Upper lobe of right lung (tissue), 1 donor: ENCODE measurements at places on chromosomes 2 and 18. TPM values are rescaled to one million over a fixed set of nuclear protein-coding genes. Genes with fewer than 3 reads are reported as not detected.

Gene EDAR
- 0.20 TPM for total RNA-seq

Gene PPP1R1C
- total RNA-seq: 5.8 TPM

Gene SERPINB12
- not detected for total RNA-seq

DNA sequence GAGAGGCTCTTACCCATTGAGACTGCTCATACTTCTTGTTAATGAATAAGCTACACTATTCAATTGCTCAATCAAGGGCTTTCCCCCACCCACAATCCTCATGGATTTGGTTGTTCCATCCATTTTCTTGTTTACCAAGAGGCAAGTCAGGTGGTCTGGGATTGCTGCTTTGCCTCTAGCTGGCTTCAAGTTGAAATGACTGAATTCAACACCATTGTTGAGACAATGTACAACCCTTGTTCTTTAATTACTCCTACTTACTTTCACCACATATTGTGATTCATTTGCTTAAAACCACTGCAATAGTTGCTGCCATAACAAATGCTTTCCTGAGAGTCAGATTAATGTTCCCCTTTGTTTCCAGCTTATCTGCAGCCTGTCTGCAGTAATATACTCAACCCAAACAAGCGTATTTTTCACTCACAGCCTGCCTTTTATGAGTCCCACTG lies 532.2 kb downstream of the RIT2 start:
- DNase-seq: no peak
- H3K36me3 ChIP-seq: no peaks in the 10 kb centered on the region
- no peak overlapping the region for H3K4me3 ChIP-seq
- H3K4me1 ChIP-seq: no peaks in the 10 kb centered on the region
- no peak overlapping the region for H3K27ac ChIP-seq

- H3K36me3 ChIP-seq: peaks cover 20% of the 10 kb centered on the region
- no peaks in the 10 kb centered on the region for H3K27me3 ChIP-seq
- peak overlapping the region; percentile 77 for H3K4me3 ChIP-seq
- peak overlapping the region; percentile 82 for H3K27ac ChIP-seq
- DNase-seq: no peak
Observed at GRCh38 chr2:75646090-75646582, 447 bp upstream of the MRPL19 start.

DNA sequence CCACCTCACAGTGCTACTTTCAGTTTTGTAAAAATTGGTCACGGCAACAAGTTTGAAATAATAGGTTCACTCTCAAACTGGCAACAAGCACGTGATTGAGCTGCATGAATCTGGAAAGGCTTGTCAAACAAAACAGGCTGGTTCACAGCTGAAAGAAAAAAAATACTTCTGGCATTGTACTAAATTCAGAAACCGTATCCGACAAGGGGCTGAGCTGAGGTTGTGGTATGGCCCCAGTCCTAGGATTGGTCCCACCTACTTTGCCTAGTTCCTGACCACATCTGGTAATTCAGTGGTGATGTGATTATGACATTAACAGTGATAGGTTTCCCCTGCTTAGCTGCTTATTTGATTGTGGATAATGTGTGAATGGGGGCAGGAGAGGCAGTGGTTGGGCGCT lies 326.5 kb upstream of the THUMPD2 start:
- no peaks in the 10 kb centered on the region for H3K36me3 ChIP-seq
- H3K4me1 ChIP-seq: no peaks in the 10 kb centered on the region
- DNase-seq: no peak
- no peak overlapping the region for H3K27ac ChIP-seq
- no peaks in the 10 kb centered on the region for H3K27me3 ChIP-seq

GRCh38 chr2:205273148-205273547 lies 409.2 kb upstream of the NRP2 start:
- DNase-seq: no peak
- H3K36me3 ChIP-seq: no peaks in the 10 kb centered on the region
- no peaks in the 10 kb centered on the region for H3K4me1 ChIP-seq
- no peak overlapping the region for H3K27ac ChIP-seq
- no peak overlapping the region for H3K4me3 ChIP-seq
- H3K27me3 ChIP-seq: no peaks in the 10 kb centered on the region

- H3K4me3 ChIP-seq: no peak overlapping the region
- H3K27me3 ChIP-seq: no peaks in the 10 kb centered on the region
- H3K27ac ChIP-seq: peak overlapping the region; percentile 47
- peaks cover 19% of the 10 kb centered on the region for H3K4me1 ChIP-seq
- no peak for DNase-seq
Observed at GRCh38 chr2:190415794-190416775, 7.9 kb downstream of the MFSD6 start.

DNA sequence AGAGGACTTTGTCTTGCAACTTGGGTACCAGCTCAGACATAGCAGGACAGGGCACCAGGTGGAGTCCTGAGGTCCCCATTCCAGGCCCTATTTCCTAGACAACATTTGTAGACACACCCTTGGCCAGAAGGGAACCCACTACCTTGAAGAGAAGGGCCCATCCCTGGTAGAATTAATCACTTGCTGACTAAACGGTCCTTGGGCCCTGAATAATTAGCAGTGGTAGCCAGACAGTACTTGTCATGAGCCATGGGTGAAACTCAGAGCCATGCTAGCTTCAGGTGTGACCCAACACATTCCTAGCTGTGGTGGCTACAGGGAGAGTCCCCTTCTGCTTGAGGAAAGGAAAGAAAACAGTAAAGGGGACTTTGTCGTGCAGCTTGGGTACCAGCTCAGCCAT lies 28.5 kb upstream of the ACTR2 start:
- no peaks in the 10 kb centered on the region for H3K36me3 ChIP-seq
- DNase-seq: no peak
- no peaks in the 10 kb centered on the region for H3K27me3 ChIP-seq

DNA sequence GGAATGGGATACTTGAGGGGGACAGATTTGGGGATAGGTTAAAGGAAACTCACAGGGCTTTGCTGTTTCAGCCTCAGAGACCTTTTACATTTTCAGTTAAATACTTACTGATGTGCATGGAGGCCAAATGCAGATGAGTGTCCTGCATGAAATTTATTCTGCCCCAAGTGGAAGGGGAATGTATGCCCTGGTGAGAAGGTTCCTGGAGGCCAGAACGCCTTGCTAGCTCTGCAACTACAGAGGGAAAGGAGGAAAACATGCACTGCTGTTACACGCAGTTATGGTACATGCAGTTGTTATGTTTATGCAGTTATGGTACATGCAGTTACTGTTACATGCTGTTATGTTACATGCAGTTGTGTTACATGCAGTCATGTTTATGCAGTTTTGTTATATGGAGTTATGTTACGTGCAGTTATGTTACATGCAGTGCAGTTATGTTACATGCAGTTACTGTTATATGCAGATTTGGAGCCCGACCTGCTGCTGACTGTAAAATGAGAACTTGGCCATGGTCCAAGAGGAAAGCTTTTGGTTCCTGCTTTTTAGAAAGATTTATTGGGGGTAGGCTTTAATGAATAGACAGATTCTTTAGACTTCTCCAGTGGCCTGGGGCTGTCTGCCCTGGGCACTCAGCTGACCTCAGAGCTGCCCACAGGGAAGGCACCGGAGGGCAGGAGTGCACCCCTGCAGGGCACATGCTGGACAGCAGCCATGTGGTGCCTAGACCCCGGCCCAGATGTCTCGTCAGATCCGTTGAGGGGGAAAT lies 84.1 kb downstream of the LDLRAD4 start:
- no peaks in the 10 kb centered on the region for H3K27me3 ChIP-seq
- no peak overlapping the region for H3K27ac ChIP-seq
- H3K4me1 ChIP-seq: no peaks in the 10 kb centered on the region
- no peaks in the 10 kb centered on the region for H3K36me3 ChIP-seq
- no peak for DNase-seq
- no peak overlapping the region for H3K4me3 ChIP-seq

GRCh38 chr2:8803658-8804379 lies 33.6 kb downstream of the KIDINS220 start:
- H3K36me3 ChIP-seq: peaks cover 83% of the 10 kb centered on the region
- no peak overlapping the region for H3K4me3 ChIP-seq
- H3K27ac ChIP-seq: no peak overlapping the region
- DNase-seq: no peak

- peak; percentile 80 for DNase-seq
- no peaks in the 10 kb centered on the region for H3K36me3 ChIP-seq
- H3K27ac ChIP-seq: peak overlapping the region; percentile 39
- no peak overlapping the region for H3K4me3 ChIP-seq
- H3K27me3 ChIP-seq: no peaks in the 10 kb centered on the region
- peaks cover 18% of the 10 kb centered on the region for H3K4me1 ChIP-seq
Observed at GRCh38 chr18:76420898-76421684, 74.0 kb downstream of the ZNF516 start.

DNA sequence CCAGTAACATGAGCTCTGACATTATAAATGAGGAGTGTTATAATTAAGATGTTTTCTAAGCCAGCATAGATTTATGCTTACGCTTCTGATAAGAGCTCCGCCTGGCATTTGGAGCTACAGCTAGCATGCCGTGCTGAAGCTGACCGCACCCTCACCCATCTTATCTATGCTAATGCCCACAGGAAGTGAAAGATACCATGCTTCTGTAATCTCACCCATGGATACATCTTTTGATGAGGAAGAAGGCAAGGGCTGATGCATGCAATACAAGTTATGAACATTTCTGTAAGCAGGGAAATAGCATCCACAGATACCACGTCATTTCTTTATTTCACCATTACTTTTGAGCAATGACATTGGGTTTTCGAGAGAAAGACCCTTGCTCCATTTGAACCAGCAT lies 82.3 kb downstream of the ARL4C start:
- H3K4me3 ChIP-seq: no peak overlapping the region
- H3K27ac ChIP-seq: no peak overlapping the region
- H3K27me3 ChIP-seq: no peaks in the 10 kb centered on the region
- no peaks in the 10 kb centered on the region for H3K4me1 ChIP-seq
- DNase-seq: no peak

DNA sequence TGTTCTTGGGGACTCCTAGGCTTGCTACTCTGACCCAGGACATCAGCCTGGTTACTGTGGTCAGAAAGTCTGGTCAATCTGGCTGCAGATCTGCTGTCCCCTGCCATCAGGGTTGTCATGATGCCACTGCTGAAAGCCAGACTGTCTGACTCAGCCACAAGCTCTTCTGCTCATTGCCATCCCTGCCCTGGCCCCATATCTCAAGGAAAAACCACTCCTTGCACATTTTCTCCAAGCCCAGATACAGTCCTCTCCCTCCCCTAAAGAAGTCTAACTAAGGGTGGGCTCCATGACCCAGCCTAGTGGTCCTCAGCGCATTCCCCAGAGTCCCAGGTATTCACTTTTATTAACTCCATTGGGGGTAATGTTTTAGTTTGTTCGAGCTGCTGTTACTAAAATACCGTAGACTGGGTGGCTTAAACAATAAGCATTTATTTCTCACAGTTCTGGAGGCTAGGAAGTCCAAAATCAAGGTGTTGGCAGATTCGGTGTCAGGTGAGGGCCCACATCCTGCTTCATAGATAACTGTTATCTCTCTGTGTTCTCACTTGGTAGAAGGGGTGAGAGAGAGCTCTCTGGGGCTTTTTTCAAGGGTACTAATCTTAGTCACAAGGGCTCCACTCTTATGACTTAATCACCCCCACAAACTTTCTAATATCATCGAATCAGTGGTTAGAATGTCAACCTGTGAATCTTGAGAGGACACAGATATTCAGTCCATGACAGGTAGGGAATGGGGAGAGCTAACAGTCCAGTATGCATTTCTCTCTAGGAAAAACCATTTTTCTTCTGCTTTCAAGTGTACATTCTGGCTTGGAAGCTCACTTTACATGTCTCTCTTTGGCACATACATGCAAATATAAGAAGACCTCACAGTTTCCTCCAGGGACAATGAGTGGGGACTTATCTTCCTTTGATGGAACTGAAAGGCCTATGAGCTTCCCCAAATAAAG lies 94.8 kb upstream of the CXCR4 start:
- H3K27ac ChIP-seq: no peak overlapping the region
- no peak for DNase-seq
- peaks cover 23% of the 10 kb centered on the region for H3K4me1 ChIP-seq
- no peaks in the 10 kb centered on the region for H3K27me3 ChIP-seq
- H3K4me3 ChIP-seq: no peak overlapping the region

- H3K27ac ChIP-seq: no peak overlapping the region
- H3K4me1 ChIP-seq: peaks cover 9% of the 10 kb centered on the region
- DNase-seq: no peak
- H3K27me3 ChIP-seq: no peaks in the 10 kb centered on the region
Observed at GRCh38 chr2:24313744-24314632, 46.3 kb downstream of the ITSN2 start.

DNA sequence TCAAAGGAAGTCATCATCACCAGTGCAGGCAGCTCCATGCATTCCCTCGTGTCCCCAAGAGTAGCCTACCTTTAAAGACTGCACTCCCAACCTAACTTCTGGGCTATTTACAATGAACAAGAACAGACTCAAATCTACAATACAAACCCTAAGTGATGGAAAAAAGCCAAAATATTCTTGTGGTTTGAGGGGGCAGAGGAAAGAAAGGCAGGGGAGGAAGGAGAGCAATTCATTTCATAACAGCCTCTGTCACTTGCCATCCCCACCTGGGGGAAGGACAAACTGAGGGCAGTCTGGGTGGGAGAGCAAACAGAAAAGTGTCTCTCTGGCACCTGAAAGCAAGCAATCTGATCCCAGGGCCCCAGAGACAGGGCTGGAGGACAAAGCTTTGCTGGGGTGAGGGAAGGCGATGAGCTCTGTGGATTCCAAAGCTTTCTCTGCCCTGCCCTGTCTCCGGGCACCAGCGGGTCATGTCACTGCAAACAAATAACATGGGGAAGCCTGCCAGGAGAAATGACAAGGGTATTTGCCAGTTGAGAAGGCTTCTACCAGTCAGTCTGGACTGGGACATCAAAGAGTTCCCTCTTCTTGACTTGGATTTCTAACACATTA lies 528.0 kb upstream of the TNP1 start:
- no peaks in the 10 kb centered on the region for H3K36me3 ChIP-seq
- H3K27ac ChIP-seq: no peak overlapping the region
- DNase-seq: no peak
- no peaks in the 10 kb centered on the region for H3K4me1 ChIP-seq
- H3K4me3 ChIP-seq: no peak overlapping the region
- no peaks in the 10 kb centered on the region for H3K27me3 ChIP-seq

GRCh38 chr2:159617646-159618045 lies 1.3 kb upstream of the BAZ2B start:
- peaks cover 8% of the 10 kb centered on the region for H3K4me1 ChIP-seq
- no peak overlapping the region for H3K27ac ChIP-seq
- H3K36me3 ChIP-seq: no peaks in the 10 kb centered on the region
- no peak for DNase-seq
- H3K4me3 ChIP-seq: no peak overlapping the region

GRCh38 chr2:187003038-187003554 lies 154.1 kb upstream of the ZSWIM2 start:
- no peak overlapping the region for H3K4me3 ChIP-seq
- no peaks in the 10 kb centered on the region for H3K4me1 ChIP-seq
- no peaks in the 10 kb centered on the region for H3K27me3 ChIP-seq
- H3K36me3 ChIP-seq: no peaks in the 10 kb centered on the region
- no peak for DNase-seq

- H3K36me3 ChIP-seq: no peaks in the 10 kb centered on the region
- no peak overlapping the region for H3K4me3 ChIP-seq
- DNase-seq: peak; percentile 46
- peak overlapping the region; percentile 85 for H3K27ac ChIP-seq
Observed at GRCh38 chr2:28626891-28627421, 124.7 kb upstream of the PPP1CB start.
